ENCODE measurements at places on chromosomes 2 and 18.

DNA sequence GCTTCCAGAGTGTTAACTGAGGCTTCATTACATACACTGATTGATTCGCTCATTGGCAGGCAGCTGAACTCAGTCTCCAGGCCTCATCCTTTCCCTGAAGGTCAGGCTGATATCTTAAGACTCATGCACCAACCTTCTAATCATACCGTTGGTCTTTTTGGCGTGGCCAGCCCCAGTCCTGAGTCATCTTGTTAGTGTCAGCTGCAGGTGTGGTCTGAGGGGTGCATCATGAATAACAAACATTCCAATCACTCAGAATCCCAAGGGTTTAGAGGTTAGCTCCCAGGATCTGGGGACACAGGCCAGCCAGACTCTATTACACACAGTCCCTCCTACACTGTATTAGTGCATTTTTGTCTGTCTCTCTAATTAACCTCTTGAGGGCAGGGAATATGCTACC is 271.5 kb downstream of the HRH4 start:
- no peak for DNase-seq

- DNase-seq = no peak
Observed at GRCh38 chr2:241289597-241289996, 25.9 kb downstream of the HDLBP start.

- DNase-seq = no peak
Observed at GRCh38 chr18:54035927-54036326, 188.5 kb downstream of the MBD2 start.

- DNase-seq = no peak
Observed at GRCh38 chr18:40613721-40614120, 1341.3 kb upstream of the PIK3C3 start.

DNA sequence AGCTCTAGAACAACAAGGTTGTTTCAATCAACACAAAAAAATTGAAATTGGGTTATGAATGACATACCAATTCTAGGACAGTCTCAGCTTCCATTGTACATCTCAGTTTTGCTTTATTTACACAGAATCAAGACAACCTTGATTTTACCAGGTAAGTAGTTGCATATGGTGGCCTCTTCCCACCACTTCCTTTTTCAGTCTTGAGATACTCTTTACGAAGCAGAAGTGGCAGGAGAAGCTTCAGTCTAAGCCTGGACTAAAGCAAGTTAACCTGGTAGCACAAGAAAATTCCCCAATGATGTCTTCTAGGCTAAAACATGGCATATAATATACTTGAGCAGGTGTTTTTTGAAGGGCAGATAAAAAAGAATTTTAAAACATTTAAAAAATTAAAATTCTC is 10.7 kb upstream of the FAM136A start:
- DNase-seq = no peak

DNA sequence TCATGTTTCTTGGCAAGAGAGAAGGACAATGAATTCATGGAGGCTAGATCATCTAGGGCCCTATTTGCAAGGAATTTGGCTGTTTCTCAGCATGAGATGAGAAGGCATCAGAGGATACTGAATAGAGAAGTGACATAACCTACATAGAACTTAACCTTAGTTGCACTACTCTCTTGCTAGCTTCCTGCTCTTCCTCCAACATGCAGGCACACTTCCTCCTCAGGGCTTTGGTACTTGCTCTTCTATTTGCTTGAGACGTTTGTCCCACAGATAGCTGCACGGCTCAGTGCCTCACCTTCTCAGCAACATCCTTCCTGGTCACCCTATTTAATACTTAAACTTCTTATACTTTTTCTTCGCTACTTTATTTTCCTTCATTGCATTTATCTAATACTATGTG is 20.0 kb upstream of the LANCL1 start:
- DNase-seq = no peak

- DNase-seq = no peak
Observed at GRCh38 chr2:202824901-202825300, 46.7 kb downstream of the ICA1L start.

DNA sequence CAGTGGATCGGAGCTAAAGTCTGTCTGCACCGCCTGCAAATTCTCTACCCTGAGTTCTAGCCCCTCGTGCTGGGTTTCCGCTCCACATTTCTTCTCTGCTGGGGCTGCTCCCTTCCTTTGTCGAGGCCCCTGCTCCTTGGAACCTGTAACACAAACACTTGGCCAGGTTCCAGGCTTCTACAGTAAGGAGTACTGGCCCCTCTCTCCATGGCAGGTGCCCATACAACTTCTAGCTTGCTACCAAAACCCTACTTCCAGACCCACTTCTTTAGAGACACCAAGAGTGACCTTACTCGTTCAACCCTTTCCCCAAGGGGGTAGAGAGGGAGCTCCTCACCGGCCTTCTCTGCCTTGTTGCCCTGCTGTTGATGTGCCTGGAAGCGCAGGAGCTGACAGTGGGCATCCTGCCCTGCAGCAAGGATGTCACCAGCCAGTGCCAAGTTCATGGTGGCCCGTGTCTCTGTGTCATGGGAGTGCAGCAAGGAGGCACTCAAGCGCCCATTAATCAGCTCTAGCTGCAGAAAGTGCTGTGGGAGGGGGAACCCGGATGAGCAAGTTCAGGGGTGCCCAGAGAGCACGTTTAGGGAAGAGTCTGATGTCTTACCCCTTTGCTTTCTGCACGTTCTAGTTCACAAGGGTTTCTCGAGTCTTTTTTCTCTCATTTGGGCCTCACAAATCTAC is 1.1 kb downstream of the PREB start:
- DNase-seq = peak; percentile 30

- DNase-seq = no peak
Observed at GRCh38 chr2:134201533-134201932, 52.3 kb upstream of the MGAT5 start.

DNA sequence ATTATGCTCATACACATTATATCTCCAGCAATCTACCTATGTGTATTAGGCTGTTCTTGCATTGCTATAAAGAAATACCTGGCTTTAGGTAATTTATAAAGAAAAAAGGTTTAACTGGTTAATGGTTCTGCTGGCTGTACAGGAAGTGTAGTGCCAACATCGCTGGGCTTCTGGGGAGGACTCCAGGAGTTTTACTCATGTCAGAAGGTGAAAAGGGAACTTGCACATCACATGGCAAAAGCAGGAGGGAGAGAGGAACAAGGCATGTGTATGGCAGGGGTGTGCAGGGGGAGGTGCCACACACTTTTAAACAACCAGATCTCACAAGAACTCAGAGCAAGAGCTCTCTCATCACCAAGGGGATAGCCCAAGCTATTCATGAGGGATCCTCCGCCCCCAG is 715.4 kb upstream of the ZEB2 start:
- no peak for DNase-seq

DNA sequence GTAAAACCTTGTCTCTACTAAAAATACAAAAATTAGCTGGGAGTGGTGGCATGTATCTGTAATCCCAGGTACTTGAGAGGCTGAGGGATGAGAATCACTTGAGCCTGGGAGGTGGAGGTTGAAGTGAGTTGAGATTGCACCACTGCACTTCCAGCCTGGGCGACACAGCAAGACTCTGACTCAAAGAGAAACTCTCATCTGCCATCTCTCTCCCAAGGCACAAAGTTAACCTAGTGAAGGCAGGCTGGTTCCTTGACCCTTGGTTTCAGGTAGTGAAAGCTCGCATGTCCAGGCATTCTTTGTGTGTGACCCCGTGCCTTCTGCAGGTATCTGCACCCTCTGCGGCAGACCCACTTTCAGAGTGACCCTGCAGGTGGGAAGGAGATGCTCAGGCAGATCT is 100.0 kb downstream of the WDSUB1 start:
- no peak for DNase-seq

GRCh38 chr2:14867853-14868252 is 235.3 kb downstream of the LRATD1 start:
- DNase-seq = no peak

GRCh38 chr18:22021701-22022100 is 147.7 kb upstream of the GATA6 start:
- DNase-seq = no peak

DNA sequence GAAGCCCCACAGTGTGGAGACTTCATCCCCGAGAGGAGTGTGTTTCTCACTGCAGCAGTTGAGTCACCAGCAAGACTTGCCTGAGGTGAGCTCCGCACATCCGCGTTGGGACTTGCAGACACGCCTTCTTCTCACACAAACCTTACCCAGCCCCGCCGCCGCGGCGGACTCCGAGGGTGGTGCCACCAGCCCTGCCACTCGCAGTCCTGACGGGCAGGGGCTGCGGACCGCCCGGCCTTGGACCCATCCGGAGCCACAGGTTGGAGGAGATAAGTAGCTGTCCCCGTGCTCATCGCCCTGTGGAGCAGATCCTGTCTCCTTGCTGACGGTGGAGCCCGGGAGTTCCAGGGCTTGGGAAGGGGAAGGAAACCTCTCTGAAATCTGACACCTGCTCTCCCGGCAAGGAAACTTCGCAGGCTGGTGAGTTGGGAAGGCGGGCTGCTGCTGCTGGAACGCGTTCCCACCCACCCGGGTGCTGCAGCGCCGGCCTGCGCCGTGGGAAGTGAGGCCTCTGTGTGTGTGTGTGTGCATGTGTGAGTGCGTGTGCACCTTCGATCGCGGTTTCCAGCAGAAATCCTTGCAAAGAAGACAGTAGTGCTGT is at the start of gene RAB27B:
RAB27B (plus strand) TSS at position 197 of the 601 bp plus-strand sequence. CDS start 49,109 bp downstream, outside the sequence.
- DNase-seq = peak; percentile 72

- no peak for DNase-seq
Observed at GRCh38 chr2:162839419-162839818, 852 bp upstream of the KCNH7 start.

- DNase-seq = no peak
Observed at GRCh38 chr2:228675091-228675490, 493.6 kb upstream of the SPHKAP start.

GRCh38 chr2:39671604-39672003 is 5.9 kb downstream of the TMEM178A start:
- DNase-seq = no peak

GRCh38 chr2:129443865-129444739 is 535.4 kb upstream of the RAB6C start:
- no peak for DNase-seq

DNA sequence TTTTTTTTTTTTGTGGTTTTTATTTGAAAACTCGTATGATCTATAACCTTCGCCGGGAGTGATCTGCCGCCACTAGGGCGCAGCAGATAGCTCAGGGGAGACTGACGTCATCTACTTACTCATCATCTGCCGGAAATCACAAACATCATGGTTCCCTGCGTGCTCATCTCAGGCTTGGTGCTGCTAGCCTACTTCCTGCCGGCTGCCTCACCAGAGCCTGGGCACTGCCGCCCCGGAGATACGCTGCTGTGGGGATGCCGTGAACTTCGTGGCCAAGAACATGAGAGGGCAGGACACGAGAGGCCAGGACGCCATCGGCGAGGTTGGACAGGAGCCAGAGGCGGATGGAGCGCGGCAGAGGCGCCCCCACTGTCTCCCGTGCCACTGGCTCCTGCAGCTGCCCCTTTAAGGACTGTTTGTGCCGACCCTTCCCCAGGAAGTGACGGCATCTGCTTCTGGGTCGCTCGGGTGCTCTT is 68.8 kb downstream of the DOK6 start:
- peak; percentile 47 for DNase-seq

DNA sequence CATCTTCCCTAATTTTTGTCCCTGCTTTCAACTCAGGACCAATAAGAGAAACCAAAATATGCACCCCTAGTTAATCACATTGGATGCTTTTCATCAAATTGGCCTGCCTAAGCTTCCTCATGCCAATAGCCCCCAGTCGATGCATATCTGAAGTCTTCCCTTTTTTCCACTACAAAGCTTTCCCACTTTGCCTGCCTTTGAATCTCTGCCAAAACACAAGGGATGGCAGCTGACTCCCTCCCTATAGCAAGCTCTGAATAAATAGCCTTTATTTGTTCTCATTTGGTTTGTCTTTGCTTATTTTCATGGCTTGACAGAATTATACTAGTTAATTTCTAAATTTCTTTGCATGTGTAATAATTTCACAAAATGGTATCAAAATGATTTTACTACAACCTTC is 621.2 kb downstream of the MBD2 start:
- DNase-seq = no peak

GRCh38 chr2:127153691-127154158 is 46.8 kb upstream of the BIN1 start:
- no peak for DNase-seq

GRCh38 chr18:64073971-64074370 is 74.9 kb downstream of the LINC00305 start:
- no peak for DNase-seq

DNA sequence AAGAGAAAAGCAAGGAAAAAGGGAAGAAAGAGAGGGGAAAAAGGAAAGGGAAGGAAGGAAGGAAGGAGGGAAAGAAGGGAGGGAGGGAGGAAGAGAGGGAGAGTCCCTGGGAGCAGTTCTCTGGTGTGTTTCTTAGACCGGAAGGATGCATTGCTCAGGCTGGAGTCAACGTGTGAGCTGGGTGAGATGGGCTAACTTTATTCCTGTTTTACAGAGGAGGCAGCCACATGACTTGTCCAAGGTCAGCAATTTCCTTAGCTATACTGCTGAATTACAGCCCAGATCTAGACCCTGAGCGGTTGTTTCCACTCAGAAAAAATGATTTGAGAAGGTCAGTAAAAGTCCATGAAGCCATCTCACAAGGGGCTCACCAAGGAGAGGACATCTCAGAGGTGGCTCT is 86.6 kb upstream of the APCDD1 start:
- no peak for DNase-seq

DNA sequence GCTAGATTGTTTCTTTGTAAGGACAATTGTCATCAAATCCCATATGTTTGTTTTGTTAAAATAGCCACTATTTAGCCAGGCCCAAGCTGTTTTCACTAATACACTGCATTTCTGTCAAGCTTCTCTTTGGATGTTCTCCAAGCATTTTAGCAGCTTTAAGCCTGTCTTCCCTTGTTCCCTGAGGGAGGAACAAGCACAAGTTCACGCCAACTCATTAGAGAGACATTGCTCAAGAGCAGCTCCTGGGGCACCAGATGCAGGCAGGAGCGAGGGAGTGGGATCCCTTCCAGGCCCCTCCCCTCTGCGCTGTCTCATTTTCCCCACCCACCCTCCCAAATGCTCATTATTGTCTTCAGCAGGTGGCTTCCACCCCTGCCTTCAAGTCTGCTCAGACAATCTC is 32.6 kb upstream of the PPP3R1 start:
- DNase-seq = no peak

- no peak for DNase-seq
Observed at GRCh38 chr2:100376836-100377235, 40.6 kb downstream of the CHST10 start.

- no peak for DNase-seq
Observed at GRCh38 chr2:165787334-165787733, 6.7 kb downstream of the GALNT3 start.

GRCh38 chr2:113173542-113174375 is at the start of gene PSD4:
PSD4 (plus strand) TSS chr2:113173971; CDS start chr2:113182457, 8,486 bp downstream.
- DNase-seq = peak; percentile 80

- no peak for DNase-seq
Observed at GRCh38 chr2:144390424-144391020, 129.4 kb downstream of the ZEB2 start.

Data from stimulated activated CD4-positive, alpha-beta T cell treated with anti-CD3 and anti-CD28 coated beads, Interleukin-4, amount 100 ng/mL, for 1 hour (primary cell).